ENCODE measurements at places on chromosomes 6 and 20.
A peak's percentile ranks its signal among the peaks of the same experiment; 100 is the strongest.

GRCh38 chr6:134466771-134467525, 149.0 kb upstream of the SGK1 start:
- DNase-seq = no peak

- no peak for DNase-seq
These were observed 5.5 kb downstream of the HLA-DPB1 start for GRCh38 chr6:33081098-33081824.

DNA sequence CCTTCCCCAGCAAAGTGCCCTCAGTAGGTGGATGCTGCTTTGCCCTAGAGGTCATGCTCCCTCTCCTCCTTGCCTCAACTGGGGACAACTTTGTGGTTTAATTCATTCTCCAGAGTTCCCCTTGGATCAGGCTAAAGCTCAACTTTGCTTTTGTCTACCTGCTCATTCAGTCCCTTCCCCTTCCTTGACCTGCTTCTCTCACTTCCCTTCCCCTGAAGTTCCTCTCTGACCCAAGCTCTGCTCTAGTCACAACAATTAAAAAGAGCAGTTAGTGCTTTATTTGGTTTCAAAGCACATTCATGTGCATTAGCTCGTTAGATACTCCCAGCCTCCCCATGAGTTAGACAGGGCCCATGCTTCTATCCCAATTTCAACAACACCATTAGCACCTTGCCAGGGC, 71.3 kb downstream of the DZANK1 start:
- no peak for DNase-seq

GRCh38 chr6:76972474-76972873, 490.8 kb downstream of the HTR1B start:
- DNase-seq = no peak

- no peak for DNase-seq
These were observed 99.0 kb downstream of the TMEM242 start for GRCh38 chr6:157224178-157224950.

- DNase-seq = no peak
These were observed 28.0 kb downstream of the IL22RA2 start for GRCh38 chr6:137145421-137145820.

DNA sequence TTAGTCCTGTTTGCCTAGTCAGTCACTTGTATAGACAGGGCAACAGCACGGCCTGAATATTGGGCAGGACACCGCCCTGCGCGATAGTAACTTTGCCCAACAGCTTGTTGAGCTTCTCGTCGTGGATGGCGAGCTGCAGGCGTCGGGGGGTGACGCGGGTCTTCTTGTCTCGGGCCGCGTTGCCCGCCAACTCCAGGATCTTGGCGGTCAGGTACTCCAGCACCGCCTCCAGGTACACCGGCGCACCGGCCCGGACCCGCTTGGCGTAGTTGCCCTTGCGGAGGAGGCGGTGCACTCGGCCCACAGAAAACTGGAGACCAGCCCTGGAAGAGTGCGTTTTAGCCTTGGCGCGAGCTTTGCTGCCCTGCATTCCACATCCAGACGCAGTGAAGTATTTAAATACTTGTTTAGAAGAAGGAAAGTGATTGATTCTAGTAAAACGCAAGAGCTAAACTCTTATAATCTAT, 92.8 kb upstream of the BTN3A2 start:
- DNase-seq = no peak

DNA sequence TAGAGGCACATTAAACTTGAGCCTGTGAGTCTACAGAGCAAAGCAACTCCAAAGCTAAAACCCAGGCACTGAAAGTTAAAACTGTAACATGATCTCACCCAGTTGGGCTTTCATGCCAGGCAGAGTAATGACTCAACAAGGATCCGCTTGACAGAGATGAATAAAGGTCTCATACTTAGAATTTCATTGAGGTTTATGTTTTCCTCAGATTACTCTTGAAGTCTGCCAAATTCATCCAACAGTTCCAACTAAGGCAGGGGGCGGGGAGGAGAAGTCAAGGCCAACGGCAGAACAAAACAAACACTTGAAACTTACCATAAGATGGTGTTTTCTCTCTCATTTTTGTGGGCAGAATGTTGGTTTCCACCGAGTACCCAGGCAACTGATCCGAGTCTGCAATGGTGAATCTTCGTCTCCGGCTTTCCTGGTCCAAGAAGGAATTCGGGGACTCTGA, 54.0 kb upstream of the IPCEF1 start:
- DNase-seq = peak; percentile 95

- no peak for DNase-seq
These were observed 18.5 kb upstream of the IL17F start for GRCh38 chr6:52262620-52263344.

DNA sequence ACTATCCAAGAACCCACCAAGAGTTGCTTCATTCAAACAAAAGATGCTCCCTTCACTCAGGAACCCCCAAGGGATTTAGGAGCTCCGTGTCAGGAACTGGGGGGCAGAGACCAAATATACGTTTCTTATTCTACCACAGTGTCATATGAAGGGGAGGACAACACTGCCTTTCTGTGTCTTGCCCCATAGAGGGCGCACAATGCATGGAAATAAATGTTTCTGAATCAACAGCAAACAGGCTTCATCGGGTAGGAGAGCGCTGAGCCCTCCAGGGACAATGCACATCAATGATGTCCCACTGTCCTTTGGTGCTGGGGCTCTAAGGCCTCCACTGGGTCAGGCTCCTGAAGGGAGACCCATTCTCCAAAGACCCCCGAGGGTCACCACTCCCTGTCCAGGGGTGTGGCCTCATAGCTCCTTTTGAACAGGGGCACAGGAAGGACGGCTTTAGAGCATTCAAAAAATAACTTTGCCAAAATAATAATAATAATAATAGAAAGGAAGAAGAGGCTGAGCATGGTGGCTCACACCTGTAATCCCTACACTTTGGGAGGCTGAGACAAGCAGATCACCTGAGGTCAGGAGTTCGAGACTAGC, 31.1 kb downstream of the PLG start:
- no peak for DNase-seq

DNA sequence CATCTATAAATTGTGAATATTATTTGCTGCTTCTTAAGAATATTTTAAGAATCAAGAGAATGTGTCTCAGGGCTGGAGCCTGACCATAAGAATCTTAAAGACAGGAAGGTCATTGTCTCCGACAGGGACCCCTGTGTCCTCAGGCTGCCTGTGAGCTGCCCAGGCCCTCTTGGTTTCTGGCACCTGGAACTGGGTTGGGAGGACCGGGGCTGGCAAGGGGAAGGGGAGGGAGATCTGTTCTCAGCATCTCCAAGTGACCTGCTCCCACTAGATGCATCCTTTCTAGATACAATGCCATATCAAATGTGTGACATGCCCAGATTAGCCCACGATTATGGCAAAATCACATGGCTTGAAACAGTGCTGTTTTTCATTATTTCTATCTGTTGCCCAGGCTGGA, 110.5 kb downstream of the SCML4 start:
- DNase-seq = no peak

DNA sequence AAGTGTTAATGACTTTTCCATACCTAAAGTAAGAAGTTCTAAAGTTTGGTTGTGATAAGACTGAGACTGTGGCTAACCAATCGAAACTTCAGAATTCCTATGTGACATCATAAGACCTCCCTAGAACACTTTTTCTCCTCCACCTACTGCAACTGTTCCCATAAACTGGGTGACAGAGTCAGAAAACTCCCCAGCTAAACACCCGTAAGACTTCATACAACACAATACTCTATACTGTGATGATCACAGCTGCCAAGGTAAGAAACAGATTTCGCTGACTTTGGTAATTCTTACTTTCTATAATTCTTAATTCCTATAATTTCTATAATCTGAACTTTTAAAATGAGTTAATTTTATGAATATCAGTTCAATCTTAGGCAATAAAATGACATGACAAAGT, at the start of gene PLN:
PLN (plus strand) TSS at position 161 of the 400 bp plus-strand sequence. CDS start 10,626 bp downstream, outside the sequence.
- DNase-seq = no peak

DNA sequence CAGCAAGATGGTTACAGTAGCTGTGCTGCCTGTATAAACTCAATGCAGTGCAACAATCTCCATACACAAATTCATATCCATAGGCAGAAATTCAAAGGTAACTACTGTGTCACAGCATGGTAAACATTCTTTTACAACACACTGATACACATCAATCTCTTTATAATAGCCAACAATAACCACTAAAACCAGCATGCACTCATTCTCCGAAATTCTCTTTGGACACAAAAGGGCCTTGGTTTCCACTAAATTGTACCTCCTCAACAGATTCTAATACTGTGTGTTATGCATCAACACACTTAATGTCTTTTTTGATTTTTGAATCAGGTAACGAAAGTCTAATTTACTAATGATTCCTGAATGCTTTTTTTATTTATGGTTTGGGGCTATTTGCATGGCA, 1323.7 kb downstream of the GRIK2 start:
- no peak for DNase-seq

- DNase-seq = no peak
These were observed 12.0 kb upstream of the UQCC2 start for GRCh38 chr6:33723371-33724085.

- no peak for DNase-seq
These were observed 13.3 kb upstream of the FAXC start for GRCh38 chr6:99362678-99363268.
